NCI-H1436 treated with DMSO at 0.1 percent for 48 hours (cell line): ENCODE measurements at places on chromosomes 1 and 21.

DNA sequence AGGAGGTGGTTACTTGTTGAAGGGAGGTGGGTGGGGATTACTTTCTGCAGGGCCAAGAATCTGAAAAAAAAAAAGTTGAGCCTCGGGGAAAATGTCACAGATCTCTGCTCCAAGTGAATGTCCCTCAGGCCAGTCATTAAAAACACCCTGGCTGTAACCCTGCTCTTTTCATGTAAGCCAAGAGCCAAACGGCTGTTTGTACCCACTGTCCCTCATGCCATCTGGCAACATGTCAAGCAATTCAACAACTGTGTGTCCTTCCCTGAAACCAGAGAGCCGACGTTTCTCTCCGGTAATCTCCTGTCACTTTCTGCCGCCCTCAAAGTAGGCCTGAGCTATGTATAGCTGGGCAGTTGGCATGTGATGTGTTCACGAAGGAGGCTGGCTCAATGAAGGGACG is 14.7 kb downstream of the CASQ2 start:
- no peak for DNase-seq

GRCh38 chr21:19999369-20000272 is 998.6 kb upstream of the NCAM2 start:
- no peak for DNase-seq

DNA sequence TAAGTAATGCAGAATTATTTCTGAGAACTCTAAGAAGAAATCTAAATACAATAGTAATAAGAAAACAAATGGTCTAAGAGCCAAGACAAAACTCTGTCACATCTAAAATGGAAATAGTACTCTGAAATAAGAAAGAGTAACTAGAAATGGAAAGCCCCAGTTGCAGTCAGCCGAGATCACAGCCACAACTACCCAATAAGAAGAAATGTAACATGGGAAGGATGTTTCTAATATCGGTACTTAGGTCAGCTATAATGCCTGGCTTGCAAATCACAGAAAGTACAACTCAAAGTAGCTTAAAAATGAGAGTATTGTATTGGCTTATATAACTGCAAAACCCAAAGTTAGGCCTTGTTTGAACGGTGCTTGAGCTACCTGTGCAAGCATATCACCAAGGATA is 58.6 kb upstream of the USP25 start:
- no peak for DNase-seq

DNA sequence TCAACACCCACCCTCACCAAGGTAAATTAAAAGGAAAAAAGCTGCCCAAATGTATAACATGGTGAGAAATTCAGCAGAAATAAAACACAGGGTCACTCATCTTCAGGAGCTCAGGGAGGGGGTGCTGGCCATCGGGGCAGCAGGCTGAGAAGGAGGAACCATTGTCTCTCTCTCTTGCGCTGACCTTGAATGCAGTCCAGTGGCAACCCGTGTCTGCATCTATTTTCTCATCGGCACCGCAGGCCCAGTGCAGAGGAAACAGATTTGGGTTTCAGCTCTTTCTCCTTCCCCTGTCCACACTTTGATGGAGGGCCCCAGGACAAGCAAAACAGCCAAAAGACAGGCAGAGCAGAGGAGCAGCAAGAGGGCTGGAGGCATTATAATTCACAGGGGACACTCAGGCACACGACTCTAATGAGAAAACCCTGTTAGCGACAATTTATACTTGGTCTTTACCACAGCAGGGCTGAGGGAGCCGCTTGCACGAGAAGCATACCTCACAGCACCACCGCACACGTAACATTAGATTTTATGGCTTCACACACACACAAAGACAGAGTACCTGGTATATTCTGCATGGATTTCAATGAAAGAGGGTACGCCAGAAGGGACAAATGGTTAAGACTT is 18.6 kb downstream of the MKNK1 start:
- no peak for DNase-seq

GRCh38 chr1:46528297-46528955 is 23.0 kb downstream of the KNCN start:
- no peak for DNase-seq

- no peak for DNase-seq
These were observed 27.6 kb downstream of the CD244 start for GRCh38 chr1:160834945-160835565.

DNA sequence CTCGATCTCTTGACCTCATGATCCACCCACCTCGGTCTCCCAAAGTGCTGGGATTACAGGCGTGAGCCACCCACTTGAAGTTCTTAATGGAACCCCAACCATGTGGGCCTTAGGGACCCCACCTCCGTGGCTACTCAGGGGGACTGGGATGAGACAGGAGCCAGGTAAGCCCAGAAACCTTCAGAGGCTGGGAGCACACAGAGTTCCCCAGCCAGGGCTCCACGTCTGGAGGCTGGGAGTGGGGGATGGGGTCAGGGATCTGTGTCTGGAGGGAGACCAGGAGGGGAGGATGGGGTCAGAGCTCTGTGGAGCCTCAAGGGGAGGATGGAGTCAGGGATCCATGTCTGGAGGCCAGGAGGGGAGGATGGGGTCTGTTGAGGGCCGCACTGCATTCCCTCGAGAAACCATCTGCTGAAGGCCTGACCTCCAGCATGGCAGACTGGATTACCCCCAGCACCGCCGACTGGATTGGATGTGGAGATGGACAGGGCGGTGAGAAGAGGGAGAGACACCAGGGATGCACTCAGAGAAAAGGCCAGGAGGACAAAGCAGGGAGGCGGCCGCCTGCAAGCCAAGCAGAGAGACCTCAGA is 2.1 kb upstream of the FTCD start:
- no peak for DNase-seq

GRCh38 chr1:210438928-210439841 is 110.5 kb downstream of the HHAT start:
- no peak for DNase-seq

- DNase-seq: no peak
These were observed 3.0 kb downstream of the FCAMR start for GRCh38 chr1:206967096-206967849.

- DNase-seq: no peak
These were observed 5.7 kb upstream of the KCNE1 start for GRCh38 chr21:34517491-34518245.

DNA sequence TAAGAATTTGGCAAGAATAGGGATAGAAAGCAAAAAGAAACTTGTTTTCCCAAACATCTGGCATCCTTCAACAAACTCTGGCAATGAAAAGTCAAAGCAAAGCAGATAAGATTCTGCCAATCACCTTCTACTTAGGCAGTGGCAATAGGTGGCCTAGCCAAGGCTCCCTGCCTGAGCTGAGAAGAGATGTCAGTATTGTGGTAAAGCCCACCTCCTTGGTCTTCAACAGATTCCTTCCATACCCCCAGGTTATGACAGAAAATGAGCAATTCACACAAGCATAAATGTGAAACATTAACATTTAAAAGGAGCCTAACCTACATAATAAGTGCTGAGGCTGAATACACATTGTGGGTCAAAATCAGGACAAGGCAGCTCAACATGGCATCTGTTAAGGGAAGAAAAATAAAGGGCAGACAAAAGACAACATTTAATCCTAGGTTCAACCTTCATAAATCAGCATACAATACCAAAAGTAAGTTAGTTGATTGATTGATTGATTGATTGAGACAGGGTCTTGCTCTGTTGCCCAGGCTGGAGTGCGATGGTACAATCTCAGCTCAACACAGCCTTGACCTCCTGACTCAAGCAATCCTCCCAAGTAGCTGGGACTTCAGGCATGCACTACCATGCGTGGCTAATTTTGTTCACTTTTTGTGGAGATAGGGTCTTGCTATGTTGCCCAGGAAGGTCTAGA is 123.1 kb downstream of the AKT3 start:
- DNase-seq: no peak

DNA sequence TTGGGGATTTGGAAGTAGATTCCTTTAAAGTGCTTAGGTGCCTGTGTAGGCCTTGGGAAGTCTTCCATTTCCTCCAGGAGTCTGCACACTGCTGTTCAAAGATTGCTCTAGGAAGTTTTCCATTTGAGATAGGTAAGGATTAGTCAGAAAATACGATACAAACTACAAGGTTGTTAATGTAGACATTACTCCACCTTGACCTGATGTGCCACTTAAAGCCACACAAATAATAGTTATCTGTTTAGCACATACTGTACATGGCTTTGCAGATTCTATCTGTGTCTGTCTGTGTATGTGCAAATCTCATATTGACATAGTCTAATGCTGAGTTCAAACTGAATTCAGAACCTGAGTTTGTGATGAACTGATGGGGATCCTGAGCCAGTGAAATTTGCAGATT is 118.4 kb downstream of the RHOU start:
- DNase-seq: no peak

DNA sequence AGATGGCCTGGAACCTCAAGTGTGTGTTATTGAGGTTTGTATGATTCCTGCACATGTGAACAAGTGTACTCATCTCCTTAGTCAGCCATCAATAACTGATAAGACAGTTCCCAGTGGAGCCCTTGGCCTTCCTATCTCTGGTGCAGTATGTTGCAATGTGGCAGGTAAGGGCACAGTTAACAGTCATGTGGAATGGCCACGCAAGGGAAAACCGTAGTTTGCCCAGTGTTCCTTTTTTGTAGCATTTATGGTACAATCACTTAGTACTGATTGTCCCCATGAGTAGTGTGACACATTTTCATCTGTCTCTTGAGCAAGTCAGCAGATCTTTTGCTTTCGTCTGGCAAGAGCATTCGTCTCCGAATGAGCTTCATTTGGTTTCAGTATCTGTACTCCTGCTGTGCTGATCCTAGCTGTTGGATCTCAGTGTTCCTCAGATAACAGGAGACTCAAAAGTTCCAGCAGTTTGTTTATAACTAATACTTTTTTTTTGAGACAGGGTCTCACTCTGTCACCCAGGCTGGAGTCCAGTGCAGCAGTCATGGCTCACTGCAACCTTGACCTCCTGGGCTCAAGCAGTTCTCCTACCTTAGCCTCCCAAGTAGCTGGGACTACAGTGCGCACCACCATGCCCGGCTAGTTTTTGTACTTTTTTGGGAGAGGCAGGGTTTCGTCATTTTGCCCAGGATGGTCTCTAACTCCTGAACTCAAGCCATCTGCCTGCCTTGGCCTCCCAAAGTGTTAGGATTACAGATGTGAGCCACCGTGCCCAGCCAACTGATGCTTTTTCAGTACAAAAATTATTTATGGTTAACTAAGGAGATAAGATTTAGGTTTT is 8.2 kb downstream of the CTPS1 start:
- DNase-seq: no peak

DNA sequence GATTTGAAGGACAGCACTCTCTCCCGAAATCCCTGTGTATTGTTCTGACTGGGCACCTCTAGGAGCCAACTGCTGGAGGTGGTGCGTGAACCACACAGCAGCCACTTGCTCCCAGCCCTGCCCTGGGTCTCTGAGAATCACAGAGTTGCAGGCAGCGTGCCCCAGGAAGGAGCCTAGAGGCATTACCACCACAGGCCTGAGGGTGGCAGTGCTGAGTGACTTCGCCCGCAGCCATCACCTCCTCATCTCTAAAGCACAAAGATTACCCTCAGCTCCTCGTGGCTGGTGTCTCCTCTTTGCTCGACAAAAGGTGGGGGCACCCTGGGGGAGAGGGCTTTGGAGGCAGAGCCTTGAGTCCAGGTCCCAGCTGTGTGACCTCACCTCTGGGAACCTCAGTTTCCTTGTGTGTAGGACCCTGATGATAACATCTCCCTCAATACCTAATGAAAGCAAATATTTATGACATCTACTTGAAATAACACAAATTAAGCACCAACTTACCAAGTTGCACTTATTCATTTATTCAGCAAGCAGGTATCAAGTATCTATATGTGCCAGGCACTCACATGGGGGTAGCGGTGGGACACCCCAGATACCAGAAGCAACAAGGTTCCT is 86.3 kb downstream of the VWA5B1 start:
- no peak for DNase-seq

DNA sequence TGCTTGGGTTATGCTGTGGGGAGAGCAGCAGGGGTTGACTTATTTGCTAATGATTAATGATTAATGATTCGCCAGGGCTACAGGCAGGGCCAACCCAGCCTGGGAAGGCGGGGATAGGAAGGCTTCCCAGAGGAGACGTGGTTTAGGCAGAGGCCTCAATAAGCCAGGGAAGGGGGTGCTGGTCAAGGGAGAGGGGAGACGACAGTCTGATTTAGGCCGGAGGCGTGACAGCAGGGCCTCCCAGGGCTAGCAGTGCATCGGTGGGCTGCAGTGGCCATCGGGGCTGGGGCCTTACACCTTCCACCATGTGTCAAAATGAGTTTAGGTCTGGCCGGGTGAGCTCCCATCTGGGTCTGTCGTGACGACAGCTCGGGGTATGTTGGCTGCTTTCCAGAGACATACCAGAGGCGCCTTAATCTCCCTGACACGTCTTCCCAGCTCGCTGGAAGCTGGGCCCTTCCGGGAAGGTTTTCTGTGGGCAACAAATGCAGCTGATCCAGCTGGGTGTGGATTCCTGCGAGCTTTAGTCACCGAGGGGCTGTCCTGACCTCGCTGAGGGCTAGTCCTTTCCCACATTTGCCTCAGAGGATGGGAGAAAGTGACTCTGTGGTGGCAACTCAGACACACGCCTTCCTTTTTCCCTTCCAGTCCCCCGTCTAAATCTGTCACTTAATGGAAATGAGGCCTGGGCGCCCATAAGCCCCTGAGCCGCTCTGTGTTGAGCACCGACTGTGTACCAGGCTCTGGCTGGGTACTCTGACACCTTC is 3.7 kb upstream of the SLC1A7 start:
- DNase-seq: no peak

- no peak for DNase-seq
These were observed 759 bp downstream of the SMYD3 start for GRCh38 chr1:246506367-246506673.

GRCh38 chr1:163745204-163745603 is 423.4 kb downstream of the NUF2 start:
- DNase-seq: no peak

- DNase-seq: no peak
These were observed 44.5 kb upstream of the CRNN start for GRCh38 chr1:152458384-152459185.

DNA sequence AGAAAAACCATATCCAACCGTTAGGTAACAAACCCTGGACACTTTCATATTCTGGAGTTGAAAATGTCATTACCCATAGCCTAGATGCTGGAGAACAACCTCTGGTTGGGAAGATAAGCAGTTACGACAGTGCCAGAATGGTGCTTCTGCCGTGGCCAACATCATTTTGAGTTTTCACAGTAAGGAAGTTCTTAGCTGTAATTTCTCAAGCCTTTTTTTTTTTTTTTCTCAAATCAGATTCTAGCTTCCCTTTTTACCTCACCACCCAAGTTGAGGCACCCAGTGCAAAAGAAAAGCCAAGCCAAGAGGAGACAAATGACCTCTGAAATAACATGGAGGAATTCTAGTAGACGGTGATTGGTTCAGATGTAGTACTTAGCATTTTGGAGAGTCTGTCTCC is 21.8 kb downstream of the PPT1 start:
- DNase-seq: no peak

- no peak for DNase-seq
These were observed 10.9 kb downstream of the MORC3 start for GRCh38 chr21:36330904-36331303.
